Activated effector memory CD4-positive, alpha-beta T cell treated with Interleukin-2 at 50 U/mL for 16 hours (primary cell): ENCODE measurements at places on chromosomes 11 and 22.

DNA sequence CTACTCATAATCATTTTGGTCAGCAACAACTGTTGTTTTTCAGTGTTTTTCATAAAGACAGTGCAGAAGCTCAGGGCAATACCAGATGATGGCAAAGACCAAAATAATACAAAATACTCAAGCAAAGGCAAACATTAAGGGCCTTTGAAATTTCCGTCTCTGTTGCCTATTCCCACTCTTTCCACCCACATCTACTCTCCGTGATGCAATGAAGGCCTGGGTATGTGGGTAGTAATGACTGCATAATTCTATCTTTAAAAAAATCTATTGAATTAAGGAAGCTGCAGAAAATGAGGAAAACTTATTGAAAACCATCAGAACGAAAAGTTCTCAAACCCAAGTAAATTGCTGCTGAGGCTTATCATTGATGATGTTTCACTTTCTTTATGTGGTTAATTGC, 203.3 kb downstream of the MAML2 start:
- DNase-seq, result no peak

- no peak for DNase-seq
These were observed 360.0 kb upstream of the DDI1 start for GRCh38 chr11:103676413-103676812.

DNA sequence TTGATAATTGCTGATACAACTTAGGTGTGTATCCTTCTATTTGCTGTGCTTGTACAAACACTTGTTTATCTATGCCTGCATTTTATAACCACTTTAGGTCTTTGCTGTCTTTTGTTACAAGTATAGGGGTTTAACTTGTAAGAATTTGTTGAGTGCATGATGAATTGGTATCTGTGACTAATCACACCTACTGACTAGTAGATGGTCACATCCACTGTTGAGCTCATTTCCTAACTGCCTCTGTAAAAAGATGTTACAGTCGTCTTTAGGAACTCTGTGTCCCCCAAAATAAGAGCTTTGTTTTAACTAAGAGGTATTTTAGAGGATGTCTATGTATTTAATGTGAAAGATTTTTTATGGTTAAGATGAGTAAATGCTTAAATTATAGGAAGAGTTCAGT, 60.5 kb downstream of the HIPK3 start:
- no peak for DNase-seq

DNA sequence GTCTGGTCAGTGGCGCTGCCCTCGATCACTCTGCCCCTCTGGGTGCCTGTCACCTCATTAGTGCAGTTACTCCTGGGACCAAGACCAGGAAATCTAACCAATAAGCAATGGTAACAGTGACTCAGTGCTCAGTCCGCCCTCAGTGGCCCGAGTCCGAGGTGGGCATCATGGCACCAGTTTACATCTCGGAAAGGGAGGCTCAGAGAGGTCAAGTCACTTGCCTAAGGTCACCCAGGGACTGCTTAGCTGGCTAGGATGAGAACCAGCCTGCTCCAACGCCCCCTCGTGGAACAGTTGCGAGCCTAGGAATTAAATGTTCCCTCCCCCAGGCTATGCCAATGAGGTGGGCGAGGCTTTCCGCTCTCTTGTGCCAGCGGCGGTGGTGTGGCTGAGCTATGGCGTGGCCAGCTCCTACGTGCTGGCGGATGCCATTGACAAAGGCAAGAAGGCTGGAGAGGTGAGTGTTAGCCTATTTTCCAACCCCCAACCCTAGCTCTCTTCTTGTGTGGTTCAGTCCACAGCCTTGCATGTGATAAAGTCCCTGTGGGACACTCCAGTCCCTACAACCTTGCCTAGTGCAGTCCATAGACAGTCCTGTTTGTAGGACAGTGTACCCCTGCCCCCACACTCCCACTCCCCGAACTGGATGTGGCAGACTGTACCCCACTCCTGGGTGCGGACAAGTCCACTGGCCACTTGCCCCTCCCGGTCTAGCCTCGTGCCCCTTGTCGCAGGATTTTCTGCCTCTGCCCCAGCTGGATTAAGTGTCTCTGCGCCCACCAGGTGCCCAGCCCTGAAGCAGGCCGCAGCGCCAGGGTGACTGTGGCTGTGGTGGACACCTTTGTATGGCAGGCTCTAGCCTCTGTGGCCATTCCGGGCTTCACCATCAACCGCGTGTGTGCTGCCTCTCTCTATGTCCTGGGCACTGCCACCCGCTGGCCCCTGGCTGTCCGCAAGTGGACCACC, 1.1 kb downstream of the MTFP1 start:
- peak; percentile 78 for DNase-seq

- DNase-seq, result no peak
These were observed 4.1 kb downstream of the BEST1 start for GRCh38 chr11:61954106-61954850.
